DMS153 (cell line): ENCODE measurements at places on chromosomes 3 and 15.

GRCh38 chr3:72271216-72271615 is 486.3 kb upstream of the PROK2 start:
- no peak for DNase-seq

DNA sequence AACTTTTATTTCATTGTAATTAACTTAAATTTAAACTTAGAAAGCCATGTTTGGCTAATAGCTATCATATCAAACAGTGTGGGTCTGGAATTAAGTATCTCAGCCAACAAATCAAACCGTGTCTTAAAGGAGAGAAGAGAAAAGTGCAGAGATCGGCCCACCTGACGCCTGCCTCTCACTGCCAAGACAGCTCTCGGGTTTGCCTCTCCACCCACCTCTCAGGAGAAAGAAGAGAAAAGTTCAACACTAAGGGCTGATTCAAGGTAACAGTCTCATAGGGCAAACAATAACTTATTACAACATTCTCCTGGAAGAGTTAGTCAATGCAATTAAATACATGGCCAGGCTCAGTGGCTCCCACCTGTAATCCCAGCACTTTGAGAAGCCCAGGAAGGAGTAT is 64.8 kb upstream of the PRR20G start:
- DNase-seq, result no peak

DNA sequence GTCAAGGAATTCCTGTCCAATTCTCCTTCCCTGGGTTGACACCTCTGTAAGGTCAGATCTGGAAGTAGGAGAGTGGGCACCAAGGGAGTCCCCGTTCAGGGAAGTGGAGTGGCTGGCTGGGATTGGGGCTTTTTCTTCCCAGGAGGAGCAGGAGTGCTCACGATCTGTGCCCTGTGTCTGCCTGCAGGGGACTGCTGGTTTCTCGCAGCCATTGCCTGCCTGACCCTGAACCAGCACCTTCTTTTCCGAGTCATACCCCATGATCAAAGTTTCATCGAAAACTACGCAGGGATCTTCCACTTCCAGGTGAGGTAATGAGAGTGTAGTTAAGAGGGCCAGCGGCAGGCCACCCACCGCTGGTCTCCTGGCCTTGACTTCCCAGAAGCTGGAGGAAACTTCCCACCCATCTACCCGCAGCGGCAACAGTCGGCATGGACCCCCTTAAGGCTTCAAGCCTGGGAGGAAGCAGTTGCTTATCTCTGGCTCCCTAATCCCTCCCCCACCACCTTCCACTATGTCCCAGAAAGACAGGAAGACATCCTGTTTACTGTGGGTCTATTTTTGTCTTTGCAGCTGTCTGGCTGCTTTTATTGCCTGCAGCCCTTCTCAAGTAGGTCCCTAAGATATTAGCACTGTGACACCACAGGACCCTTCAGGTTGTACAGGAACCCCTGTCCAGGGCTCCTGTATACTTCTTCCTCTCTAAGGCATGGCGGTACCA is 26.8 kb downstream of the CAPN3 start:
- DNase-seq, result no peak

DNA sequence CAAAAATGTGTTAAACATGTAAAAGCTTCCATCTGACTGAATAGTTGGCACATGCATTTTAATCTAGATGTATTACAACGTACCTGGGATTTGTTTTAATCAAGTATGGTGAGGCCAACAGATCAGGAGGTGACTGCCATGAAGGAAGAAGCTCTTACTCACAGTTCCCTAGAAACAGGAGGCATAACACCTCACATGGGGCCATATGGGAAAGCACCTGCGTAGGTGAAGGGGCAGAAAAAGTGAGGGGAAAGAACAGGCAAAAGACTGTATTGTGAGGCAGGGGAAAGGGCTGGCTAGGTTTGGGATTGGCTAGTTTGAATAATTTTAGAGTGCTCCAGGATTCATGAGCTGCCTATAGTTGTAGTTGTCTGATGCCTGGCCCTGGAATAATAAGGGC is 9.6 kb downstream of the SQOR start:
- no peak for DNase-seq

- no peak for DNase-seq
These were observed 10.0 kb downstream of the PRKCI start for GRCh38 chr3:170232266-170232665.

GRCh38 chr3:186823386-186823785 is 17.1 kb upstream of the RFC4 start:
- DNase-seq, result no peak

- DNase-seq, result no peak
These were observed at the start of gene POPDC2 for GRCh38 chr3:119660474-119661440. POPDC2 (minus strand) TSS chr3:119660589; CDS start chr3:119660423, 166 bp downstream.

GRCh38 chr3:124714223-124714853 is 15.9 kb upstream of the UMPS start:
- no peak for DNase-seq

GRCh38 chr3:71309886-71310285 is 273.6 kb downstream of the FOXP1 start:
- no peak for DNase-seq

GRCh38 chr3:197353001-197353866 is 54.8 kb upstream of the DLG1 start:
- no peak for DNase-seq

DNA sequence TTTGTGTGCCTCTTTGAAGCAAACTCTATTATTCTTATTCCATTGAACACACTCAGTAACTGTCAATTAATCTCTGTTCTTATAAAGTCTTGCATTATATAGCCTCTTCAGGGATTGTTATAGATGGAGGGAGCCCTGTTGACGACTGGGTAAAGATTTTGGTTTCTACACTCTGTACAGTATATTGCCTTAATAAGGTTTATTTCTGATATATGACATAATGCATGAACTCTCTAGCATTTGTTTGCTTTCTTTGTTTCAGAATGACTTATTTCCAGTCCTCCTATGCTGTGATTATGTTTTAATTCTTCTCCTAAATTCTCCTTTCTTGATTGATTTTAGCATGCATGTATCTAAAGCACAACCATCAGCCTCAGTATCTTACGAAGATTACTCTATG is 494.9 kb downstream of the DIPK2A start:
- DNase-seq, result no peak

- peak; percentile 43 for DNase-seq
These were observed 309.6 kb downstream of the TUSC7 start for GRCh38 chr3:117019082-117019713.

GRCh38 chr3:169901453-169901852 is 9.9 kb upstream of the SAMD7 start:
- DNase-seq, result no peak

GRCh38 chr15:66097151-66098021 is 156.2 kb downstream of the MEGF11 start:
- no peak for DNase-seq

- no peak for DNase-seq
These were observed 137.7 kb upstream of the NECTIN3 start for GRCh38 chr3:110933821-110934426.

GRCh38 chr3:119562307-119562961 is 3.0 kb upstream of the CD80 start:
- no peak for DNase-seq

- no peak for DNase-seq
These were observed 523.9 kb upstream of the CNTN3 start for GRCh38 chr3:75138345-75138744.

- no peak for DNase-seq
These were observed 43.2 kb upstream of the INSYN1 start for GRCh38 chr15:73796331-73796831.
